ENCODE measurements at places on chromosomes 12 and 14.

GRCh38 chr12:70078161-70078560 is 165.1 kb upstream of the CNOT2 start:
- no peak for DNase-seq

- DNase-seq, result no peak
These were observed 78.9 kb downstream of the SNAPC1 start for GRCh38 chr14:61841145-61841544.

DNA sequence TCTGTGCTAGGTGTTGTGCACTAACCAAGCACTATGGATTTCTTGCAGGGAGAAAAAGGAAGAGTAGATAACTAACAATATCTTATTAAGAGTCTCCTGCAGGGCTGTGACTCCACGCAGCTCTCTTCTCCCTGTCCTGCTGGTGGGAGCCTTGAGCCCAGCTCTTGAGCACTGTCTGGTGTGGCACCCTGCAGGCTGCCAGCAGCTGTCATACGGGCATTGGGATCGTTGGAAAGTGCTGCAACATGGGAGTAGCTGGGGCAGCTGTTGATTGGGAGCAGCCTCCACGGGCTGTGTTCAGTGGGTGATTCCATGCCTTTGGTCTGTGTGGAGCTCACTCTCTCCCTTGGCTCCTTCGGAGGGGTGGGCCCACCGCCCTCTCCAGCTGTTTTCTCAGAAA is 125.3 kb downstream of the FBXL14 start:
- DNase-seq, result no peak

DNA sequence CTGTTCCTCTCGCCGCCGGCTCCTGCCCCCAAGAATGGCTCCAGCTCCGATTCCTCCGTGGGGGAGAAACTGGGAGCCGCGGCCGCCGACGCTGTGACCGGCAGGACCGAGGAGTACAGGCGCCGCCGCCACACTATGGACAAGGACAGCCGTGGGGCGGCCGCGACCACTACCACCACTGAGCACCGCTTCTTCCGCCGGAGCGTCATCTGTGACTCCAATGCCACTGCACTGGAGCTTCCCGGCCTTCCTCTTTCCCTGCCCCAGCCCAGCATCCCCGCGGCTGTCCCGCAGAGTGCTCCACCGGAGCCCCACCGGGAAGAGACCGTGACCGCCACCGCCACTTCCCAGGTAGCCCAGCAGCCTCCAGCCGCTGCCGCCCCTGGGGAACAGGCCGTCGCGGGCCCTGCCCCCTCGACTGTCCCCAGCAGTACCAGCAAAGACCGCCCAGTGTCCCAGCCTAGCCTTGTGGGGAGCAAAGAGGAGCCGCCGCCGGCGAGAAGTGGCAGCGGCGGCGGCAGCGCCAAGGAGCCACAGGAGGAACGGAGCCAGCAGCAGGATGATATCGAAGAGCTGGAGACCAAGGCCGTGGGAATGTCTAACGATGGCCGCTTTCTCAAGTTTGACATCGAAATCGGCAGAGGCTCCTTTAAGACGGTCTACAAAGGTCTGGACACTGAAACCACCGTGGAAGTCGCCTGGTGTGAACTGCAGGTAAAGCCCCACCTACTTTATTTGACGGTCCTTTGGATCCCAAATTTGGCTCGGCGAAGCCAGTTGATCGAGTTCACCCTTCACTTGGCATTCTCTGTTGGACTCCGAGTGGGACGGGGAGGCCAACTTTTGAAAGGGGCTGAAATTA is 1.5 kb downstream of the WNK1 start:
- DNase-seq, result peak; percentile 14

- DNase-seq, result no peak
These were observed 61.6 kb upstream of the DNM1L start for GRCh38 chr12:32617534-32617933.

GRCh38 chr12:131694116-131694838 is 16.6 kb upstream of the SFSWAP start:
- DNase-seq, result no peak

Data from tibial nerve (tissue), 4 donors.